ENCODE measurements at places on chromosomes 7 and 10. TPM values are rescaled to one million over a fixed set of nuclear protein-coding genes. Genes with fewer than 3 reads are reported as not detected.

Gene HMX3
- 12.9 TPM for polyA plus RNA-seq

Gene BMPER
- 2.1 TPM for polyA plus RNA-seq

Gene CHAT
- polyA plus RNA-seq, result not detected

Gene PTPRE
- 3.7 TPM for polyA plus RNA-seq

Gene GPR15LG
- not detected for polyA plus RNA-seq

Gene RELN
- 35.1 TPM for polyA plus RNA-seq

Gene NPY4R
- not detected for polyA plus RNA-seq

Gene PTPN20
- 0.17 TPM for polyA plus RNA-seq

Gene PNLIPRP2
- not detected for polyA plus RNA-seq

Gene SGCE
- 56.2 TPM for polyA plus RNA-seq

Gene CCDC3
- polyA plus RNA-seq, result 120 TPM

Gene CAV2
- polyA plus RNA-seq, result 3.8 TPM

Gene RAPGEF5
- 22.4 TPM for polyA plus RNA-seq

Gene SKIDA1
- polyA plus RNA-seq, result 0.46 TPM

Gene STEAP1
- 0.32 TPM for polyA plus RNA-seq

Gene DNA2
- polyA plus RNA-seq, result 2.0 TPM

Gene RGR
- 3.9 TPM for polyA plus RNA-seq

Gene FAM221A
- polyA plus RNA-seq, result 21.0 TPM

Gene NT5C2
- 28.8 TPM for polyA plus RNA-seq

Gene DYDC2
- 1.2 TPM for polyA plus RNA-seq

Gene RADIL
- polyA plus RNA-seq, result 15.3 TPM

Gene GIMAP2
- polyA plus RNA-seq, result 0.68 TPM

Gene PAPOLB
- polyA plus RNA-seq, result not detected

Gene TRPV6
- polyA plus RNA-seq, result not detected

Gene MYL7
- not detected for polyA plus RNA-seq

Gene COL17A1
- polyA plus RNA-seq, result 0.63 TPM

Gene TFEC
- polyA plus RNA-seq, result not detected

Gene SEMA4G
- 8.4 TPM for polyA plus RNA-seq

Gene UPK3B
- polyA plus RNA-seq, result not detected

Gene TMEM229A
- polyA plus RNA-seq, result 1.9 TPM

Gene TMEM248
- polyA plus RNA-seq, result 52.2 TPM

Gene WNT8B
- 0.80 TPM for polyA plus RNA-seq

Gene PTF1A
- polyA plus RNA-seq, result not detected

Gene PRKCQ
- polyA plus RNA-seq, result 5.1 TPM

Gene CEP55
- polyA plus RNA-seq, result 15.2 TPM

Gene RASSF4
- 23.9 TPM for polyA plus RNA-seq

Gene HECTD2
- 3.1 TPM for polyA plus RNA-seq

Data from brain (organoid and tissue), 16 donors.